ENCODE measurements at places on chromosomes 13 and 19.

GRCh38 chr19:42289556-42290041, 12.3 kb upstream of the PRR19 start:
- no peak for DNase-seq

GRCh38 chr19:51793994-51794393, 963 bp upstream of the FPR3 start:
- DNase-seq = no peak

GRCh38 chr19:756236-756635, 5.3 kb downstream of the MISP start:
- DNase-seq = no peak

DNA sequence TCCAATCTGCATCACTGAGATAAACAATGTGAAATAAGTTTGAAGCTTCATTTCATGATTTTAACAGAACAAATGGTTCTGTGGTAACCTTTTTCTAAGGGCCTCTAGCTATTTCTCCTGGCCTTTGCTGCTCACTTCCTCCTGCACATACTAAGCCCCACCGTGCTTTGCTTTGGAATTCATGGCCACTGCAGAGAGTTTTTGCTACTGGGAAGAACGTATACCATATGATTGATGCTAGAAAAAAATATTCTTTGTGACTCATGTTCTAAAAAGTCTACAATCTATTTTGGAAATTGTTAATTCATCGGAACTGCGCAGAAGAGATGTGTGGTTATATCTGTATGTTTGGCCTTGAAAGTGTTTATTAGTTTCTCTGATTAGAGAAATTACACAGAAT, 747.3 kb downstream of the PCDH9 start:
- DNase-seq = no peak

GRCh38 chr19:17616961-17617806, 61.7 kb downstream of the COLGALT1 start:
- peak; percentile 34 for DNase-seq

GRCh38 chr19:16585094-16585801, 13.0 kb upstream of the SLC35E1 start:
- peak; percentile 54 for DNase-seq

- no peak for DNase-seq
Observed at GRCh38 chr19:6604906-6605305, 14.0 kb upstream of the CD70 start.

- DNase-seq = no peak
Observed at GRCh38 chr13:67776151-67776550, 546.0 kb upstream of the PCDH9 start.

DNA sequence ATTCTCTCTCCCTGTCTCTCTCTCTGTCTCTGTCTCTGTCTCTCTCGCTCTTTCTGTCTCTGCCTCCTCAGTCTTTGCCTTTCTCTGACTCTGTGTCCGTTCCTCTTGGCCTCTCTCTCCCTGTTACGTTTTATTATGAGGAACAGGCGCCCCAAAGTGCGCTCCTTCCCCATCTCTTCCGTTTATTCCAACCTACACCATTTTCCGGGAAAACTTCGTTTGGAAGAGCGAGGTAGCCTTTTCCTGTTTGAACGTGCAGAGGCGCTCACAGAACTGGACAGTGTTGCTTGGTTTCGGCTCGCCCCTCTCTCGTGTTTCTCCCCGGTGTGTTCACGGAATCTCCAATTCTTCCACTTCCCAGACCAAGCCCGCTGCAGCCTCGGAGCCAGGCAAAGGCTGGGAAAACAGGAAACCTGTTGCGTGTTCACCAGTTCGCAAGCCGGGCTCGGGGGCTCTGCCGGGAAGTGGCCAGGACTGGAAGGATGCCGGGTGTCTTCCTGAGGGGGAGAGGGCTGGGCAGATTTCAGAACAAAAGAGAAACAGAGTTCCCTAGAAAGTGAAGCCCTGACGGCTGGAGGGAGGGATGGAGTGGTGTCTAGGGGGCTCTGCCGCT, 605 bp downstream of the TMEM255B start:
- no peak for DNase-seq

- DNase-seq = no peak
Observed at GRCh38 chr13:106560821-106561220, 7.1 kb downstream of the ARGLU1 start.

DNA sequence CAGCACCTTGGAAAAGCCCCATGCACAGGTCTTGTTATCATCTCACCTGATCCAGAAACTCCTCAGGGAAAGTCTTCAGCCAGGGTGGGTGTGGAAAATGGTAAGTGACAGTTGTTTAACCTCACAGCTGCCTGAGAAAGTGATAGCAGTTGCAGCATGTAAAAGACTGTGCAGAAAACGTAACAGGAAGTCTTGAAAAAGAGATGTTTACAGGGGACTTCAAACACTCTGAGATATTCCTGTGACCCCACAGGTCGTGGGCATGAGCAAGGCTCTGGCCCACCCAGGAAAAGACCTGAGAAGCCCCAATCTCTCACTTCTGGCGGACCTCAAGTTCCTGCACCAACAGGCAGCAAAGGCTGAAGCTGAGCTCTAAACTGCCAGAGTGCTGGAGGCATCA, 826.9 kb downstream of the UQCRFS1 start:
- no peak for DNase-seq

DNA sequence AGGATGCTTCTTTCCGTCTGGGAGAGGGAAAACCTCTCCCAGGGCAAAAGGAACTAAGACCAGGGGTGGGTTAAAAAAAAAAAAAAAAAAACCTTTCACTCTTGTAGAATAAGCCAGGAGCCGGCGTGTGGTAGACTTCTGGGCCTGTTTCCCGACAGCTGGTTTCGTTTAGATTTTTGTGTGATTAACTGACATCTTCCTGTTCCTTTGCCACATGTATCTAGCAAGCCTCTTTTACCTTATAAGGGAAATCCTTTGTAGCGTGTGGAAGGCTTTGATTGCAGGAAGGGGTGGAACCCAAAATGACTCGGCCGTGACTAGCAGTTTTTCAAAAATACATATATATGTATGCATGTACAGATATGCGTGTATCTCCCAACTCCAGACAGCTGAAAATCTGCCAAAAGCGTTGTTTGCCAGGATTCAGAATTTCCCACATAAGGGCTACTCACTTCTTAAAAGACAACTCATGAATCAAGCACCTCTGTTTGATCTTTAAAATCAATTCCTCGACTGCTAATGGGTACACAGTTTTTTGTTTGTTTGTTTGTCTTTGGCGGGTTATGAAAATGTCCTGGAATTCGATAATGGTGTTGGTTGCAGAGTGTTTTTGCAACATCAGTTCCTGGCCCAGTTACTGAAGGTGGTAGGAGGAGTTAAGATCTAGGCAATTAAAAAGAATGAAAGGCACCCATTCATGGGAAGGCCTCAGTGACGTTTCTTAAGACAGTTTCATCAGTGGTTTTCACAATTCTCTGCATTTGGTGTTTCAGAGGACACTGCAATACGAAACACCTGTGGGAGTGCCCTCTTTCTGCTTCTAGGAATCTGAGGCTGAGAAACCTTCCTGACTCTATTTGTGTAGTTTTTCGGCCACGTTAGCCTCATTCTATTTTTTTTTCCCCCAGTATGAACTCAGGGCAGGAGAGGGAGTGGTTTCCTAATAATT, 2.7 kb downstream of the TPM4 start:
- peak; percentile 80 for DNase-seq

DNA sequence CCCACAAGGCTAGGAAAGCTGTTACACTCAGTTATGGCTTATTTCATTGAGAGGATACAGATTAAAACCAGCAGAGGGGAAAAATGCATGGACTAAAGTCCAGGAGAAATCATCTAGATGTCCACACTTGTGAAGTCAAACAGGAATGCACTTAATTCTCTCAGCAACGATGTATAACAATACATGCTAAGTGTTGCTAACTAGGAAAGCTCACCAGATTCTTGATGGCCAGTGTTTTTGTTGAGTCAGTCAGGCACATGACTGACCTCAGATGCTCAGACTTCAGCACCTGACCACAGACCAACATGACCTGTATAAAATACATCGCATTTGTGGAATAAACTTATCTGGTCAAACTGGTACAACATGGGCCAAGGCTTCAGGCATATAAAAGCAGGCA, 470.2 kb upstream of the PRR20A start:
- no peak for DNase-seq

GRCh38 chr13:50072676-50073075, 57.4 kb downstream of the KCNRG start:
- DNase-seq = no peak

GRCh38 chr19:19526581-19527370, 1.9 kb upstream of the YJEFN3 start:
- no peak for DNase-seq

DNA sequence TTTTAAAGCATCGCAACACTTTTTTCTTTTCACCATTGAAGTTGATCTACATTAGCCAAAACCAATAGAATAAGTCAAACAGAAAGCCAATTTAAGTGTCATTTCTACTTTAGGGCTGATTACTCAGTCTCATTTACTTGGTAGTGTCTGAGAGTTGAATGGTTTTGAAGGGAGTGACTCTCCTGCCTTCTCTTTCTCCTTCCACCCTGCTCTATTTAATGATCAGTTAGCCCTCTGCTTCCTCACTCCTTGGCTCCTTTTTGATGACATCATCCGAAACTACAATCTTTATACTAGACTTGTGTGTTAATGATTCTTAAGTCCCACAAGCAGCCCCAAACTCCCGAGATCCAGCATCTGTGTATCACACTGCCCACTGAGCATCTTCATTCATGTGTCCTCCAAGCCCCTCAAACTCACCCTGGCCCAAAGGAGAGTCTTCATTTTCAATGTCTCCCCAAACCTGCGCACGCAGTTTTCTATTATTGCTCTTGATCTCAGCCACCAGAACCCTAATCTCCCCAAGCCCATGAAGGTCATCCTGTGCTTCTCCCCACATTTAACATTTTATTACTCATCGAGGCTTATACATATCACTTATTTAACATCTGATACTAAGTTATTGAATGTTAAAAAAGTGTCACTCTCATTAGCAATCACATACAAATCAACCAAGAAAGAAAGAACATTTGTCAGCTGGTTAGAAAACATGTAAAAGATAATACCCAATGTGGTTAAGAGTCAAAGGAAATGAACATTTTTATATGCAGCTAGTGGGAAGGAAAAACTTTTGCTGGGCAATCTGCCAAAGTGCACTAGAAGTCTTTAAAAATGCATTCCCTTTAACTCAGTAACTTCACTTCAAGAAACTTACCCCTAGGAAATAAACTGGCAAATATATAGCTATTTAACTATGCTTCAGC, 32.2 kb upstream of the ARGLU1 start:
- no peak for DNase-seq

DNA sequence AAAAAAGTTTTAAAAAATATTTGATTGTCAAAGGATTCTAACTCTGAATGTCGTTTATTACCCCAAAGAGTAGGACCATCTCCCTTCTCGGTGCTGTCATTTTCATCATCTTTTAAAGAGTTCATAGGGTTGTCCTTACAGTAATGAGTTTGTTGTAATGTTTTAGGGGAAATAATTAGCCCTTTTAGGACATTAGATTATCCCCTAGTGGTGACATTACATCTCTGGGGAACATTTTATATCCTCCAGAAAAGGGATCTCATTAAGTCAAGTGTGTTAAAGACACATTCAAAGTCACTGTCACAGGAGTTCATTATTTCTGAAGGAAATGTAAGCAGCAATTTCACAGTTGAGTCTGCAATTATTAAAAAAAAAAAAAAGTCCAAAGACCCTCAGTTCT, 99.3 kb upstream of the GJB6 start:
- no peak for DNase-seq

DNA sequence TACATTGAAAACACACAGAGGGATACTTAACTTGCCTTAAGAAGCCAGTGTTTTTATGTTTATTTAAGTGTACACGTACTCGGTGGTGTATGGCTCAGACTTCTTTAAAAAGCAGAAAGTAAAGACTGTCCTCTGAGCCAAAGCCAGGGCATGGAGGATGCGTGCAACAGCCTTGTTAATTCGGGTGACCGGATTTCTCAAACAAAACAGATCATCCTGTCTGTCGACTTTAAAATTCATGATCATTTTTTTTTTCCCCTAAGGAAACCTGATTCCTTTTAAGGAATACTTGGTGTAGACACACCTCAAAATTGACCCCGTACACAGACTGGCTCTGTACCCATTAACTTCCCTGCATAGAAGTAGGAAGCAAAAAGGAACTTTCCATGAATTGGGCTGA, 124.7 kb upstream of the RNF113B start:
- no peak for DNase-seq

DNA sequence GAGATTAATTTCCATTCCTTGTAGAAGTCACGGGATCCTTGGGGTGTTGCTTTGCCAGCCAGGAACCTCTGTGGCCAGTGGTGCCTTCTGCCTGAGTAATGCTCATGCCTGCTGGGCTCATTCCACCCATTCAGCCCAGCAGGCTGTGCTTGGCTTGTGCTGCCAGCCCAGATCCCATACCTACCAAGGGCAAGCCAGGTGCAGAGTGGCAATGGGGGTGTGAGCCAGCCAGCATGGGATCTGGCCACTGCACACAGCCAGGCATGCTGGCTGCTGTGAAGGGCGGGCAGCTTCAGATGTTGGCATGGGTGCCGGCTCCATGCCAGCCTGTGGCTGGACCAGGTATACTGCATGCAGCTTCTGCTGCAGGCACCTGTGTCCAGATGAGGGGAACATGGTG, 42.5 kb downstream of the WDFY2 start:
- no peak for DNase-seq

- no peak for DNase-seq
Observed at GRCh38 chr13:19791953-19792537, 9.3 kb upstream of the PSPC1 start.

DNA sequence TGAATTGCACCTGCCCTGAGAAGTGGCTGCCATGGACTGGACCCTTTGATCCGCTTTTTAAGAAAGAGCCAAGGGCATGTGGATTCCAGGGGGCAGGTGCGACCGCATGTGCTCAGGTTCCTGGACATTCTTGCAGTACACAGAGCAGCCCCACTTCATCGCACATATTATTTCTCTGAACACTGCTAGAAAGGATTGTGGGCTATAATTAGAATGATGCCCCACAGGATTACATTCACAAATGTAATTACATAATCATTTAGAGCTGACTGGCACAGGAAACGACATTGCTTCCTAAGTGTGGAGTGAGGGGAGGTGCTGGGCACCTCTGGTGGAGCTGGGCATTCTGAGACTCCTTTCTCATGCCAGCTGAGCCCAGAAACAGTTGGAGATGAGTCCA, 37.5 kb upstream of the VSTM2B start:
- DNase-seq = no peak

GRCh38 chr19:45976178-45976577, 2.5 kb upstream of the NOVA2 start:
- no peak for DNase-seq

DNA sequence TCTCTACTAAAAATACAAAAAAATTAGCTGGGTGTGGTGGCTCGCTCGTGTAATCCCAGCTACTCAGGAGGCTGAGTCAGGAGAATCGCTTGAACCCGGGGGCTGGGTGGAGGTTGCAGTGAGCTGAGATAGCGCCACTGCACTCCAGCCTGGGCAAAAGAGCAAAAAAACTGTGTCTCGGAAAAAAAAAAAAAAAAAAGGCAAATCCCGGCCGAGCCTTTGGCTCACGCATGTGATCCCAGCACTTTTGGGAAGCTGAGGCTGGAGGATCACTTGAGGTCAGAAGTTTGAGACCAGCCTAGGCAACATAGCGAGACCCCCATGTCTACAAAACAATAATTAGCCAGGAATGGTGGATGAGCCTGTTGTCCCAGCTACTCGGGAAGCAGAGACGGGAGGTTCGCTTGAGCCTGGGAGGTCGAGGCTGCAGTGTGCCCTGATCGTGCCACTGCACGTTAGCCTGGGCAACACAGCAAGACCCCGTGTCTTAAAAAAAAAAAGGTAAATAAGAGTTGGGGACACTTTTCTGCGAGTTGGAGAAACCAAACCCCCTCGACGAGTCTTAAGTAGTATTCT, 574 bp upstream of the GPX4 start:
- DNase-seq = no peak
